Muscle of back (tissue), 13 donors: ENCODE measurements at places on chromosomes 7 and 10. TPM values are rescaled to one million over a fixed set of nuclear protein-coding genes. Genes with fewer than 3 reads are reported as not detected.

CACNB2 gene
- polyA plus RNA-seq = 1.0 TPM

ELN gene
- 239 TPM for polyA plus RNA-seq

EVX1 gene
- not detected for polyA plus RNA-seq

UCN3 gene
- polyA plus RNA-seq = not detected

PROSER2 gene
- 3.4 TPM for polyA plus RNA-seq

CRTAC1 gene
- polyA plus RNA-seq = 0.74 TPM

DOCK1 gene
- polyA plus RNA-seq = 33.0 TPM

NOS3 gene
- polyA plus RNA-seq = 9.0 TPM

FRAT1 gene
- 1.4 TPM for polyA plus RNA-seq

ENTPD1 gene
- polyA plus RNA-seq = 11.8 TPM

CASD1 gene
- 74.3 TPM for polyA plus RNA-seq

SDK1 gene
- polyA plus RNA-seq = 2.9 TPM

ZNF282 gene
- polyA plus RNA-seq = 18.9 TPM

MRLN gene
- 194 TPM for polyA plus RNA-seq

PNLIPRP3 gene
- not detected for polyA plus RNA-seq

PLCE1 gene
- 57.7 TPM for polyA plus RNA-seq

HECW1 gene
- polyA plus RNA-seq = 0.03 TPM

NCOA4 gene
- polyA plus RNA-seq = 133 TPM

POU6F2 gene
- 0.18 TPM for polyA plus RNA-seq

NXPH1 gene
- not detected for polyA plus RNA-seq

HSPA12A gene
- polyA plus RNA-seq = 5.6 TPM

VIM gene
- polyA plus RNA-seq = 2,604 TPM

CPVL gene
- 51.7 TPM for polyA plus RNA-seq

SYCE1 gene
- 0.20 TPM for polyA plus RNA-seq

IL2RA gene
- 0.55 TPM for polyA plus RNA-seq

ORAI2 gene
- 14.1 TPM for polyA plus RNA-seq

PTTG1IP2 gene
- not detected for polyA plus RNA-seq

FOXP2 gene
- 9.0 TPM for polyA plus RNA-seq

PDZD7 gene
- 1.5 TPM for polyA plus RNA-seq
